ENCODE measurements at places on chromosomes 1 and 21.
A peak's percentile ranks its signal among the peaks of the same experiment; 100 is the strongest.

- H3K4me3 ChIP-seq = no peak overlapping the region
- H3K27me3 ChIP-seq = no peaks in the 10 kb centered on the region
- DNase-seq = no peak
- no peaks in the 10 kb centered on the region for H3K4me1 ChIP-seq
Observed at GRCh38 chr1:89041119-89041641, 18.5 kb upstream of the GBP3 start.

DNA sequence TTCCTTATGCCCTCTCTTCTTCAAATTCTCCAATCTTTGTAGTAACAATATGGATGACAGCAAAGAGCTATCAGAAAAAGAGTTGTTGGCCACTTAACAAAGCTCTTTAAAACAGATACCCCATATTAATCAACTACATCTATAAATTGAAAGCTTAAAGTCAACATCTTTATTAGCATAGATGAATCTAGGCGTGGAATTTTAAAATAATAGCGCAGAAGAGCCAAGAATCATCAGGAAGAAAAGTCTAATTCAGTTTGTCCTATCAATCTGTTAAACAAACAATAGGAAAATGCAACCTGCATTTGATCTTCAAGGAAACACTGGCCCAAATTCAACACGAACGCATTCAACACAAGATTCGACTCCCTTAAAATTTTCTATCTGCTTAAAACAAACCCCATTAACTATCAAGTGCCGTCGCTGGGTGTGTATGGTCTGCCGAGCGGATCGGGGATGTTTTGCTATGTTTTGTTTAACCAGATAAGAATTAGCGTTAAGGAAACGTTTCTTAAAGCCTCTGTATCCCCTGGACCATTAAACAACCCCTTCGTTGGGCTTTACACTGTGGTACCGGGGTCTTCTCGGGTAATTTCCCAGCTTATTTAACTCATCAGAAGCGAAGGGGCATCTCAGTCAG is 1.0 kb downstream of the LYST start:
- H3K36me3 ChIP-seq = no peaks in the 10 kb centered on the region
- no peaks in the 10 kb centered on the region for H3K4me1 ChIP-seq
- no peak overlapping the region for H3K27ac ChIP-seq
- no peak for DNase-seq
- peak overlapping the region; percentile 81 for H3K4me3 ChIP-seq

DNA sequence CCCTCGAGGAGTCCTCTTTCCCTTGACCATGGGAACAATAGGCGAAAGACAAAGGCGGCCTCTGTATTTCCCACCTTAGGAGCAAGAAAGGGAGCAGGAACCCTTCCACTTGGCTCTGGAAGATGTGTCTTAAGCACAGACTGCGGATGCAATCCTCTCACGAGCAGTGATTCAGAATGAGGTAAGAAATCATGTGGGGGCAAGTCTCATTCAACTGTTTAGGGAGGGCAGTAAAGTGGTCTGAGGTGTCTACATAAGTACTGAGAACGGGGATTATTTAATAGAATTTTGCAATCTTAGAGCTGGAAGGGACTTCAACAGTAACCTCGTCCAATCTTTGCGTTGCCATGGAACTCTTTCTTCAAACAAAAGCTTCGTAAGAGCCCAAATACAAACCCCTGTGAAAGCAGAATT is 1.6 kb upstream of the DYRK3 start:
- DNase-seq = no peak
- peaks cover 2% of the 10 kb centered on the region for H3K4me1 ChIP-seq
- H3K4me3 ChIP-seq = no peak overlapping the region
- no peak overlapping the region for H3K27ac ChIP-seq
- H3K27me3 ChIP-seq = no peaks in the 10 kb centered on the region

DNA sequence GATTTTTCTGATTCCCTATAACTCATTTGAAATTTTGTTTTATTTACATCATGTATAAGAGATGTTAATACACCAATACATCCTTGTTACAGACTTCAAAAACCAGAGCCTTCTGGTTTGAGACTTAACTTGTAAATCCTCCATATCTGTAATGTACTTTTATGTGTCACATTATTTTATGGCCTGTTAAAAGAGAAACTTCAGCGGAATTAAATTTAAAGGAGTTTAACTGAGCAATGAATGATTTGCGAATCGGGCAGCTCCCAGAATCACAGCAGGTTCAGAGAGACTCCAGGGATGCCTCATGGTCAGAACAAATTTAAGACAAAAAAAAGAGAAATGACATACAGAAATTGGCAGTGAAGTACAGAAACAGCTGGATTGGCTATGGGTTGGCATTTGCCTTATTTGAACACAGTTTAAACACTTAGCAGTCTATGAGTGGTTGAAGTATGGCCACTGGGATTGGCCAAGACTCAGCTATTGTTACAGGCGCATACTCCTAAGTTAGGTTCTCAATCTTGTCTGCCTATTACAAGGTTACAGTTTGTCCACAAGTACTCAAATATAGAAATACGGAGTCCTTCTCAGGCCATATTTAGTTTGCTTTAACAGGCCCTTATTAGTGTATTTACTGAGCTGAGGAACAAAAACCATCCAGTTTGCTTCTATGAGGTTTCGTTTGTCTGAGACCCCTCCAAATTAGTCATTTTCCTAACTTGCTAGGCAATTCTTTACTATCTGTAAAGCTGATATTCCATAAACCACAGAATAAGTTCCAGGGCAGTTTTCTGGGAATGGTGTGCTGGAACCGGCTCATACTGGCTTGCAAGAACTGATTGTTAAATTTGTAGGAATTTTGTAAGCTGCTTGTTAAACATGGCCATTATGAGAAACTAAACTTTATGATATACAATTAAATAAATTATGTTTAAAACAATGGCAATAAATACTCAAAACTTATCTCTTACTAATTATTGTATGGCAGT is 56.2 kb upstream of the WDR26 start:
- no peak for DNase-seq
- H3K27ac ChIP-seq = no peak overlapping the region

Measured in iPS DF 6.9 (cell line).